ENCODE measurements at places on chromosomes 4 and X.

- peak; percentile 60 for DNase-seq
These were observed 89.4 kb upstream of the TRIM2 start for GRCh38 chr4:153114771-153115321.

DNA sequence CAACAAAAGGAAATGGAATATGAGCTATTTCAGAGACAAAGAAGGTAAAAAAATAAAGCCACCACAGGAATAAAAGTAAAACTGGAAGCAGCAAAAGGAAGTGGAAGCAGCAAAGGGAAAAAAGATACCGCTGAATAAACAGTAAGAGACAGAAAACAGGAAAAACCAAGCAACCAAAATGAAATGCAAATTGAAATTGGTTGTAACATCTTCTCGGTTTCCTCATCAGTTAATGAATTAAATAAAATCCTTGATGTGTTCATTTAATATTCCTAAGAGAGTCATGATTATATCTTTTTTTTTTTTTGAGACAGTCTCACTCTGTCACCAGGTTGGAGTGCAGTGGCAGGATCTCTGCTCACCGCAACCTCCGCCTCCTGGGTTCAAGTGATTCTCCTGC, 132.8 kb downstream of the DLG3 start:
- DNase-seq = no peak

DNA sequence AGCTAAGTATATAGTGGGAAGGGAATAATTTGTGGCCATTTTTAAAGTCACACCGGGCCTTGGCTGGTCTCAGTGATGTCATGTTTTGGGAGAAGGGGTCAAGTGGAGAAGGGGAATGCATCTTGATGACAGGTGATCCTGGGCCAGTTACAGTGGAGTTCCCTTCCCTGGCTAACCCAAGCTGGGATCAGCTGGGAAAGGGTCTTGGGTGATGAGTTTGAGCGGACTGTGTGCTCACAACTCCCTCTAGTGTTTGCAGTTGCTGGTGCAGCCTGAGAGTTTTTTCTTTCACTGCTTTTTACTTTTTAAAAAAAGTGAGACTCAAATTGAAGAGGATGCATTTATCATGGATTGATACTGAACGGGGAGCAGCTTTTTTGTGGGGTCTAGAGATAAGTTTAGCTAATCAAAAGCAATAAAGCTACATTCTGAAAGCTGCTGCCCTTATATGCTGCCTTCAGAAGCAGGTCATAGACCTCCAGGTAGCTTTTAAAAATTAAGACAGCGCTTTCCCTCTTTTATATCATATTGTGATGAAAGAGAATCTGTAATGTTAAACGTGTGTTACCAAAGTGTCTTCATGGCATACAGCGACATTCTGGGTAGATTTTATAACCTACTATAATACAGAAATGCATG, 164.7 kb downstream of the DCLK2 start:
- DNase-seq = no peak

- DNase-seq = no peak
These were observed 919.6 kb upstream of the DIAPH2 start for GRCh38 chrX:95764972-95765451.

DNA sequence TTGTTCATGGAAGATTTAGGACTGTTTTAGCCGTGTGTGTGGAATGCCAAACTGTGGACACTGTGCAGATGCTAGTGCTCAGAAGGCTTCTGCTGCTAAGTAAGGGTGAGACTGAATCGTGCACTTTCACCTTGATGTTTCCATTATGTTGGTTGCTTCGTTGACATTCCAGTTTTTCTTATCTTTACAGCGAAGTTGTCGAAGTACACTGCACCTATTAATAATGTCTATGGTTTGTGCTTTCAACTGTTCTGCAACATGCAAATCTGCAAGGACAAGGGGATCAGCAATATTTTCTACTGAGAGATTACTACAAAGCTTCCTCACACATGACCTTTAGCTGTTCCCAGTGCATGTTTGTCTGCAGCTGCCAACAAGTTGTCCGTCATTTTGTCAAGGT, 67.7 kb downstream of the UGT2A3 start:
- no peak for DNase-seq

- no peak for DNase-seq
These were observed 18.7 kb downstream of the NDNF start for GRCh38 chr4:121053601-121054143.

DNA sequence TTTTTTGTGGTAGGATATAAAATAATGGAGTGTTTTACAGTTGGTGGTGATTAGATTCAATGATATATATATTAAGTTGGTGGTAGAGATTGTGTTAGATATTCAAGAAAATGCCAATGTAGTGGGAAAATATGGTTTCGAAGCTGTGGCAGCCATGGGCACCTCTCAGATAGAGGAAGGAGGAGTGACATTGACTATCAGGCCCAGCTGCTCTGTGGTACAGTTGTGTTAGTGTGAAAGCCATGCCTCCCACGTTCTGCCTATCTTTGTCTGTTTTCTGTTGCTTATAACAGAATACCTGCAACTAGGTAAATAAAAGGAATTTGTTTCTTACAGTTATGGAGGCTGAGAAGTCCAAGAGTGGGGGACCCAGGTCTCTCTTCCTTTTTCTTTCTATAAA, 101.9 kb downstream of the ARHGAP10 start:
- DNase-seq = no peak

- no peak for DNase-seq
These were observed 232.3 kb downstream of the FRMPD4 start for GRCh38 chrX:12370497-12370986.

GRCh38 chrX:55159551-55159950, 60.6 kb upstream of the PAGE5 start:
- no peak for DNase-seq

- no peak for DNase-seq
These were observed 612 bp upstream of the RRAGB start for GRCh38 chrX:55716937-55717336.

GRCh38 chr4:66059556-66059955, 389.3 kb upstream of the EPHA5 start:
- no peak for DNase-seq

GRCh38 chrX:67607466-67607865, 63.6 kb downstream of the AR start:
- DNase-seq = no peak

GRCh38 chrX:10533696-10534365, 86.6 kb downstream of the MID1 start:
- DNase-seq = no peak

GRCh38 chrX:20265726-20266681, 705 bp downstream of the RPS6KA3 start:
- peak; percentile 23 for DNase-seq

DNA sequence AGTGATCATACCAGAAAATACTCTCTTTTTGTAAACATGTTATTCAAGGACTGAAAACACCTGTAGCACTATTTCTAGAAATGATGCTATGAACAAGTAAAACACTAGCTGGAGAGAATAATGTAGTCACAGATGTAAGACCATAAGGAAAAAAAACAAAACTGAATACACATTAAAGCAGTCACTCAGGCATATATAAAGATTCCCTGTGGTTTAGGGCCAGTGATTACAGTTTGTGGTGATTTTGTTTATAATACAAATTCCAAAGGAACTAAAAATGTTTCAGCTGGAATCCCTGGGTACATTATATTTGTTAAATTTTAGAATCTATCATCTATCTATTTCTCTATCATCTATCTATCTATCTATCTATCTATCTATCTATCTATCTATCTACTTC, 777.8 kb upstream of the FRG1 start:
- DNase-seq = no peak

GRCh38 chr4:84870398-84871163, 95.9 kb downstream of the WDFY3 start:
- no peak for DNase-seq

- no peak for DNase-seq
These were observed 171.0 kb upstream of the PPP1R2C start for GRCh38 chrX:42948723-42949657.

DNA sequence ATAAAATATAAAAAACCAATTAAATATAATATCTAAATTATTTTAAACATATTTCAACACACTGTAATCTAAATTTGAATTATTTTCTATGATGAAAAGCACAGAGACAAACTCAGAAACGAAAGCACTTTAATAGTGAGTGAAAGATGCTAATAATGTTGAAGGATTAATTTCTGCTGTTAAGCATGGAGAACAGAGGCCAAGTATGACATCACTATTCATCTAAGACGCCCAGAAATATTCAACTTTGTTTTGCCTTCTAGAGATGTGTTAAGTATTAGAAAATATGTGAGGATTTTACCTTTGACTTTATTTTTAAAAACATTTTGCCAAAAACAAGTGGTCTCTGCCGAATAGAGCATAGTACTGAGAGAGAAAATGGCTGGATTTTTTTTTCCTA, 19.3 kb downstream of the ARHGEF6 start:
- no peak for DNase-seq

- DNase-seq = no peak
These were observed 11.5 kb downstream of the PPP2R2C start for GRCh38 chr4:6460876-6461275.

DNA sequence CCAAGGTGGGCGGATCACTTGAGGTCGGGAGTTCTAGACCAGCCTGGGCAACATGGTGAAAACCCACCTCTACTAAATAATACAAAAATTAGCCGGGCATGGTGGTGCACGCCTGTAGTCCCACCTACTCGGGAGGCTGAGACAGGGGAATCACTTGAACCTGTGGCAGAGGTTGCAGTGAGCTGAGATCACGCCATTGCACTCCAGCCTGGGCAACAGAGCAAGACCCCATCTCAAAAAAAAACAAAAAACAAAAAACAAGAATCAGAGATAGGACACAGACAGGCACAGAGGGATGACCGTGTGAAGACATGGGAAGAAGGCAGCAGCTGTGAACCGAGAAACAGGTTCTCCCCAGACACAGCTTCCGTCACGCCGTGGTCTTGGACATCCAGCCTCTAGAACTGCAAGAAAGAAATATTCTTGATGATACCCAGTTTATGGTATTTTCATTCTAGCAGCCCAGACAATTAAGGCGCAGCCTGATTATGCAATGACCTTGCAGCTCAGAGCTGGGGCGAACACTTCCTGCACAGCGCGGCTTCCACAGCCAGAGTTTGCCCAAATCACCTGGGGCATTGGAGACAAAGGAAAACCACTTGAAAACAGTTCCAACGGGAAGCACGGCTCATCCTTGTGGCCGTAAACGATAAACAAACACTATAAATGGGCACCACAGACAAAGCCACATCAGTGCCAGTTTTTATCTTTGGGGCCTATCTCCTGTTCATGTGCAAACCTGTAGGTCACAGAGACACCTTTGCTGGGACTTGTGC, 4.2 kb upstream of the ARSD start:
- DNase-seq = no peak

- DNase-seq = no peak
These were observed 32.0 kb upstream of the SGMS2 start for GRCh38 chr4:107792711-107793110.

DNA sequence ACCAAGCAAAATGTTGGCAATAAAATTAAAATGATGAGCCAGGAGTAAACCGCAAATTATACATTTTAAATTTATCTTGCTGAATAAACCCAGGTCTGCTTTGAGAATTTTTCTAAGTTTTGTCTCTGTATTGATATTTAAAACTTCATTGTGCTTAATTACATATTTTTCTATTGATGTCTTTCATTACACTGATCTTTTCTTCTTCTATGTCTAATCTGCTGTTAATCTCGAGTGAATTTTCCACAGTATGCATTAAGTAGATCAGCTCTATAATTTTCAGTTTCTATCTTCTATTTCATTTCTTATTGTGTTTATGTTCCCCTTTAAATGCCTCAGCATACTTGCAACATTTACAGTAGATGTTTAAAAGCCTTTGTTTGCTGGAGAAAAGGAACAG, 918.7 kb downstream of the FAT4 start:
- no peak for DNase-seq

- DNase-seq = no peak
These were observed 103.0 kb downstream of the ANXA5 start for GRCh38 chr4:121593760-121594159.

GRCh38 chr4:47349326-47349725, 114.2 kb downstream of the COMMD8 start:
- no peak for DNase-seq

DNA sequence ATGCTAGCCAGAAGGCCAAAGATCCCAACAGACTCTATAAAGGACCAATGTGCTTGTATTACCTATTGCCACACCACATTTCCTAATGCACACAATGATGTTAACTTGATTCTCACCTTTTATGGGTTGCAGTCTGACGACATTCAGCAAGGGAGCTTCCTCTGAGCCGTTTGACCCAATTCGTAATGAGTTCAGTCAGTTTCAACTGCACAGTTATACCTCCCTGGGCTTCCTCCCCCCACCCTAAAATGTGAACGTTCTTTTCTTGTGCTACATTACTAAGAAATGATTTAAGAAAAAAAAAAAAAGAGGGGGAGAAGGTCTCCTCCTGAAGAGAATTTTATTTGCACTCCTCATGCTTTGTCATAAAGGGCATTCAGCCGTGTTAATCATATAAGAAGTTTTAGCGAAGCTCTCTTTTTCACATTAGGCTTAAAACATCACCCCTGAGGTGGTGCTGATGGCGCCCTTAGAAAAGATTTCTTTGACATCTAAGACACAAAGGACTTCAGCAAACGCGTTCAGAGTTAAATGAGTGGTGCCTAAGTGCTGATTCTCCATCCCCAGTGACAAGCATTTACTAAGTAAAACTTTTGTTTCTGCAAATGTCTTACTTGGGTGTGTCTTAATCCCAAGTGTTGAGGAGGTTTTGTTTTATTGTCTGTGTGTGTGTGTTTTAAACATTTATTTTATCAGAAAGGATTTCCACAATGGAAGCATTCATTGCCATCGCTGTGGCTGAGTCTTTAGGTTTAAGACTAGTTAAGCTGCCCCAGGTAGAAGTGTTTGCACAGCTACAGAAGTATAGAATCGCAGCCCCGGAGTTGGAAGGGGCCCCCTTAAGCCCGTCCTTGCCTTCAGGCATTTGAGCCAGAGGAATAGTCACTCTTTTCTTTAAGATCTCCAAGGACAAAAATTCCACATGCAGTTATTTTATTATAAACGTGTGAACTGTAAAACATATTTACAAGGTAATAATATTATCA, 15.2 kb upstream of the GPC3 start:
- DNase-seq = no peak

DNA sequence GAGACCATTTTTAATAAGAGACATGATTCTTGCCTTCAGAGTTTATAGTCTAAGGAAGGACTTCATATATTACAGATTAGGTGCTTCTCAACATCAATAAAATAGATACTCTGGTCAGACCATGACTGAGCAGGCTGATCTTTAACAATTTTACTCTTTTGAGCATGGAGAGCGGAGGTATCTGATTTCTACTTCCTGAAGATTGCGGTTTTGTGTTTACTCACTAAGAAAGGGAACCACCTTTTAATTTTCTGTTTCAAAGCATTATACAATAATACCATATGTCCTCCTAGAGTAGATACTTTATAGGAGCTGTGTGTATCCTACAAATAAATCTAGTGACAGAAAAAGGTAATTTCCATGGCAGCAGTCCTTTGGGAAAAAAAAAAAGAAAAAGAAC, 12.5 kb downstream of the MORC4 start:
- no peak for DNase-seq
